ENCODE measurements at places on chromosomes 2 and 18.
A peak's percentile ranks its signal among the peaks of the same experiment; 100 is the strongest.

- peak; percentile 33 for DNase-seq
These were observed 1.6 kb upstream of the PSTPIP2 start for GRCh38 chr18:46073474-46074331.

GRCh38 chr2:183993052-183993451 is 605.3 kb upstream of the ZNF804A start:
- DNase-seq: no peak

DNA sequence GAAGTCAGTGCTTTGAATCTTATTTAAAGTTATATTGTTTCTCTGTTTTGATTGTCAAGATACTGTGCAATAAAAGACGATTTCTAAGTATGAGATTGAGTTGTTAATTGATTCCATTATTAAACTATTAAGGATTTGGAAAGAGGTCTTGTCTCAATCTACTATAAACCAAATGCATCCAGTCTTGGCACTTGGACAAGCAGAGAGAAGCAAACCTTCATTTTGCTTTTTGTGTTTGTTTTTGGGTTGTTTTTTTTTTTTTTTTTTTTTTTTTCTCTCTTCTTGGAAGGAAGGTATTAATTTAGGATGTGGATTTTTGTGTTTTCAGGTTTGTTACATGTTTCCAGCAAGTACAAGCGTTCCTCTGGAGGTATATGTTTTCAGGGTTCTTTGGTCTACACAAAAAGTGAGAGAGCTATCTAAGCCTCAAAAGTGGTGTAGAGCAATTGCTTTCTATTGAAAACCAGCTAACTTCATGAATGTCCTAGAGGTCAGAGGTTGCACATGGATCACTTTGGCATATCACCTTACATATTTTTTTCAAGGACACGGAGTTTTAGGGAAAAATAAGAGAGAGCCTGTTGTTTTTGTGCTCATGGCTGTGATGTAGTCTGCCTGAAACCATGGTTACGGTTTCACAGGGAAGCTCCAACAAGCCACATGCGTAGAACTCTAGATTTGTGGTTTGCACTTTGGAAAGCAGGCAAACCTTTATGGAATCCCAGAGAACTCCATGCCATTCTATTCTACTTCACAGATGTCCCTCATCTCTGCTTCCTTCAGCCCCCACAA is 1.8 kb downstream of the PRKCE start:
- no peak for DNase-seq

- no peak for DNase-seq
These were observed 254.2 kb downstream of the KCNS3 start for GRCh38 chr2:18132697-18133096.

- no peak for DNase-seq
These were observed 383.7 kb downstream of the CDH2 start for GRCh38 chr18:27793013-27793785.

DNA sequence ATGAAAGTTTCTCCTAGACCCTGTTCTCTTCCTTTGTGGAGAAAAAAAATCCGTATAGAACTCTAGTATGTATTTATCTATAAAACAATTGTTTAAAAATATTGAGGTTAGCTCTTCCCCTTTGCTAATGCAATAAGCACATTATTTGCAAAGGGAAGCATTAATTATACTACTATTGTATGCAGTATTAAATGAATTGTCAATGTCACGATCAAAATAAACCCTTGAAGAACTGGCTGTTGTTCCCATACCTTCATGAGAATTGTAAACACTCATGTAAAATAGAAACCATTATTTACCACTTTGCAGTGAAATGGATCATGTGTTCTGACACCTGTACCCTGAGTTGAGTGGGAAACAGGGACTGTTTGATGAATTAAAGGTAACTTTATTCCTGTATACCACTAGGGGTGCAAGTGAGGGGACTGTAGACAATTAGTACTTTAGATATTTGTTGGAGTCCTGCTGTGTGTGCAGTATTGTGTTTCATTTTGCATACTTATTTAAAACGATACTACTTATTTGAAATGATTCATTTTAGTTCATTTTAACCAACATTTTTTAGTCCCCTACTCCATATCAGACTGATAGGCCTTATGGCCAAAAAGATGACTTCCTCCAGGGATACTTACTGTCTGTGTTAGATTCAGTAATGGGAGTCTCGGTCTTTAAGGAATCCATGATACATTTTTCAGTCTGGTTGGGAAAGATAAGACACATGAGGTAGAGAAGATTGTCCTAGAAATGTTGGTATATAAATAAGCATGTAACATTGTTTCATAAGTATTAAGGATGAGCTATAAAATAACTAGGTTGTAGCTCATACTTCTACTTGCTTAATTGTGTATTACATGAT is 7.9 kb downstream of the PKP4 start:
- peak; percentile 30 for DNase-seq

DNA sequence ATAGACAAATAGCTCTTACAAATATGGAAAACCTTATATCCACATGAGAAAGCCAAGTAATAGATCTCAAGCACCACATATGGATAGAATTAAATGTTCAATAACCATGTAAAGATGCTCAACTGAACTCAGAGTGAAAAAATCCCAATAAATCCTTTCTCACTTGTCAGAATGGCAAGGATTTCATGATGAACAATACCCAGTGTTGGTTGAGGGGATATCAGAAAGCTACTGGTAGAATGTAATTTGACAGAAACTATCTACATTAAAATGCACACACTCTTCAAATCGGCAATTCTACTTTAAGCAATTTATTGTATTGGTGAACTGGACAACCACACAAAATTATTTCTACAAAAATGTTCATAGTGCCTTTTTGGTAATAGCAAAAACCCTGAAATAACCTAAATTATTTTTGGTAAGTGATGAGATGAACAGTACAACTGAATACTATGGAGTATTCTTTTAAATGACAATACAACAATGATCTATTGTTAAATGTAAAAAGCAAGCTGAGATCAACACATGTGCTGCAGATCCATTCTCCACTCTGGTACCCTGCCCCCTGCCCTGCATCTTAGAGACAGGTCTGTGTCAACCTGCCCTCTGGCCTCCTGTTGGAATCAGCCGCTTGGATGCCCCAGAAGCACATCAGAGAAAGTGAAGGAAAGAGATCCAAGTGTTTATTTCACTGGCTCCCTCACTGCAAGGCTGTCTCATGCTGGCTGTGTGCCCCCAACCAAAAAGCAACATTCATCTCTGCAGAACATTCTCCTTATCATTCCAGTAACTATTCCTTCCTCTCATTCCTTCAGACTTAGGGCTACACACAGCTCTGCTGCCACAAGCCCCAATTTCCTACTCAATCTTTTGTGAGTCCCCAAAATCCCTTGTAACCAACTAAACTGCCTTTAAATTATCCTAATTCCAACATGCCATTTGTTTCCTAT is 442.5 kb downstream of the LRATD1 start:
- DNase-seq: no peak

- DNase-seq: no peak
These were observed 1199.1 kb upstream of the GYPC start for GRCh38 chr2:125456693-125457363.

- DNase-seq: no peak
These were observed 12.8 kb downstream of the EPG5 start for GRCh38 chr18:45954070-45954934.
